ENCODE measurements at places on chromosomes 11 and 22.

GRCh38 chr11:134118006-134118405, 49.1 kb downstream of the JAM3 start:
- DNase-seq: no peak

DNA sequence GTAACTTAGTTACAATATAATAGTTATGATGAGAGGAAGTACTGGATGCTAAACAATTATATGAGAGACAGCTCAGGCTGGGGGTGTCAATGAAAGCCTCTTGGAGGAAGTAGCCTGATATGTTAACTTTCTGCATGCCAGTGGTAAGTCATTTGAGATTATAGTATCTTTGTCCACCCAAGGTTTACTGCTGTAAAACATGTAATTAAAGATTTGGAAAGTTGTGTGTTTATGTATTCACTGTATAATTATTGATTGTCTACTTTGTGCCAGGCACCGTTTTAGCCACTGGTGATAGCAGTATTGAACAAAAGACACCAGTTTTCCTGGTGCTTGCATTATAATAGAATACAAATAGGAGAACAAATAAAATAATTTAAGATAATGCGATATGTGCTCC, 624 bp upstream of the DNAJB7 start:
- no peak for DNase-seq

GRCh38 chr11:32386770-32387377, 48.5 kb downstream of the WT1 start:
- no peak for DNase-seq

DNA sequence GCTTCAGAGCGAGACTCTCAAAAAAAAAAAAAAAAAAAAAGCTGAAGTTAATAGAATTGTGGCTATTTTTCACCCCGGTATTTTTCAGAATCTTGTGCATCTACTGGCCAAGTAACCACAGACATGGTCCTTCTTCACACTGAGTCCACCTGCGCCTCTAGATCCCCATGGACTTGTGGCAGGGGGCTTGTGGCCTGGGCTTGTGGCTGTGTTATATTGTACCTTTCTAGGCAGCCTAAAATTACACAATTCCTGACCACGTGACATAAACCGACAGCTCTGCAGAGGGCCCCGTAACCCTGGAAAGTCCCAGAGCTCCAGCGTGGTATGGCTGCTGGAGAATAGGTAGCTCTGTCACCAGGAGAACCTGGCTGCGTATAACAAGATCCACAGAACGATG, 10.9 kb upstream of the NAALADL1 start:
- DNase-seq: no peak

DNA sequence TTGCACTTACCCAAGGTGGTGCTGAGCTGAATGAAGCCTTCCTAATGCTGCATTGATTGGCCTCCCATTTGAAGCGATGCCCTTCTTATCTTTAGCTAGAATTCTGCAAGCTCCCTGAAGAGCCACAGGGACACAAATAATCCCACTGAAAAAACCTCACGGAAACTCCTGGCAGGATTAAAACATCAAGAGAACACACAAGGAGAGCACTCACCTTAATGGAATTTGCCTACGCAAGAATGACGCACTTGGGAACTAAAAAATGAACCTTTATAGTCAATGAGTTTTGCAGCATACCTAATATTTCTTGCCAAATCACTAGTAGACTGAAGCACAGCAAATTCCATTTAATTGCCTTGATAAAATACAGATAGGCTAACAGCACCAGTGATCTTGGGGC, 232.8 kb upstream of the UBASH3B start:
- no peak for DNase-seq

DNA sequence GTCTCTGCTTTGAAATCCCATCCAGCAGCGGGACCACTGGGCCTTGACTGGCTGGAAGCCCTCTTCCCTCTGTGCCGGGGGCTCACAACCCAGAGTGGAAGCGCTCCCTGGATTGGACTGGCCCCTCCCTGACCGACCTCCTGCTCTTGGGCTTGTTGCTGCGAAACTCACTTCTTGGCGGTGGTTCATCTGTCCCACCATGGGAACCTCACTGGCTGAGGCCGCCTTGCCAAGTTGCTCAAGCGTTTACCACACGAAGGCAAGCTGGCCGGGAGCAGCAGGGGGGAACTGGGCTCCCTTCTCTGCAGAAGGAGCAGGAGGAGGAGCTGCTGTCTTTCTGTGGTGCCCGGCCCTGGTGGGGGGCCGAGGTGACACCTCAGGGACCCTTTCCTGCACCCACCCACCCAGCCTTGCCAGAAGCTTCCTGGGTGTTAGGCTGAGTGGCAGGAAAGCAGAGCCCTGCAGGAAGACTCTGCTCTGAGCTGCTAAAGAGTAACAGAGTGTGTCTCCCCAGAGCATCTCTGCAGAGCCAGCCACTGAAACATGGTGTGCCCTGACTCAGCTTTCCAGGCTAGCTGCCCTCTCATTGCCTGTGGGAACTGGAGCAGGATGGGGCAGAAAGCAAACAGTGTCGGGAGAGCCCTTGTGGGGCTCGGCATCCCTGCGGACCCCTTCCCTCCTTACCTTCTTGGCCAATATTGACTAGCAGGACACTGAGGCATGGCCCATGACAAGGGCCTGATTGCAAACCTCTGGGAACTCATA, 88.5 kb upstream of the ALX4 start:
- no peak for DNase-seq

All from stimulated activated CD8-positive, alpha-beta memory T cell treated with anti-CD3 and anti-CD28 coated beads, Interleukin-7, amount 100 ng/mL, for 1 hour (primary cell).